ENCODE measurements at places on chromosomes 16 and 17.

DNA sequence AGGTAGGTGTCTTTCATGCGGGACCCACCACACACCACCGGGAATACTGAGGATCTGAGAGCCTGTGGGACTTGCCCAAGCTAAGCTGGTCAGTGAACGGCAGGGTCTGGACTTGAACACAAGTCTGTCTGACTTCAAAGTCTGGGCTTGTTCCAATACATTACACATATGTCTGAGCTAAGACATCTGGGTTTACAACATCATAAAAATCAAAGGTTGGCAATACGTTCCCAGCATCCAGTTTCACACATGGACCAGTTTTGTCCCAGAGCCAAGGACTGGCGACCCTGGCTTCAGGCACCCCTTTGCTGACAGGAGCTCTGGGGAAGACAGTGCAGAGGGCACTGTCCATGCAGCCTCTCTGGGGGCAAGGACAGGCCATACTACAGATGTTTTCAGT lies 27.9 kb upstream of the AXIN2 start:
- DNase-seq = no peak

DNA sequence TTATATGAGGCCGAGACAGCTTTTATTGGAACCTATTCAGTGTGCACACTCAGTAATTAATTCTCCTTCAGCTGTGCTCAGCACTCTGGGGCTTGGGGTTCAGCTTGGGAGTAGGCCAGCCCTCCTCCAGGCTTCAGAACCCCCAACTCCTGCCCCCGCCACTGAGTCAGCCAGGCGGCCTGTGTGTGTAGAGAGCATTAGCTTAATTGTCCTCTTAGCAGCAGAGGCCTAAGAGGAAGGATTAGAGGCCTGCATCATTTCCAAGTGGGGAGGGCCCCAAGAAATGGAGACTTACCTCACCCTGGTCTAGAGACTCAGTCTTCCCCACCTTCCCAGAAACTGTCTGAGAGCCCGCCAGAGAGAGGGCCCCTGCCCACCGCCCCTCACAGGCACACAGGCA lies 772 bp downstream of the PRSS53 start:
- DNase-seq = no peak

DNA sequence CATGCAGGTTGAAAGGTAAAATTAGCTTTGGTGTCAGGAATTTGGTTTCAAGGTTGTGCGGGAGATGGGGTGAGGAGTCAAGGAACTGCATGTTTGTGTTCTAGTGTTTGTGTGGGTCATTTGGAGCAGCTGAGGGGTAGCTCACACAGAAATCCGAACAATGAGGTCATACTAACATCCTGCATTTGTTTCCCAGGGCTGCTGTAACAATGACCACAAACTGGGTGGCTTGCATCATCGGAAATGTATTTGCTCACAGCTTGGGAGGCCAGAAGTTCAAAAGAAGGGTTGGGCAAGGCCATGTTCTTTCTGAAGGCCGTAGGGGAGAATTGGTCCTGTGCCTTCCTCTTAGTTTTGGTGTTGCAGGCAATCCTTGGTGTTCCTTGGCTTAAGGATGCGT lies 287.4 kb downstream of the HAPSTR1 start:
- no peak for DNase-seq

- no peak for DNase-seq
Measured at GRCh38 chr17:67096609-67097008, 52.3 kb downstream of the CACNG1 start.

GRCh38 chr16:12976936-12977335 lies 75.5 kb downstream of the SHISA9 start:
- no peak for DNase-seq

DNA sequence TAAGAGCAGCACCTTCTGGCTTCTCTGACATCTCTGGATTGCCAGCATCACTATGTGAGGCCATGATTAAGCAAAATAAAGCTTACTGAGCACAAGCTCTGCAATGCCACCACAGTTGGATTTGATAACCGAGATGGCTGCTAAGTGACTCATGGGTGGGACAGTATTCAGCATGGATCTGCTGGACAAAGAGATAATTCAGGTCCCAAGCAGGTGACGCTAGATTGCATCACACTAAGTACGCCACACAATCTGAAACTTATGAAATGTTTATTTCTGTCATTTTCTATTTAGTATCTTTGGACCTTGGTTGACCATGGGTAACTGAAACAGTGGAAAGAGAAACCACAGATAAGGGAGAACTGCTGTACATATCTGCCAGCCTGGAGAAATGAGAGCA lies 27.4 kb downstream of the CDRT15 start:
- no peak for DNase-seq

- DNase-seq = peak; percentile 26
Measured at GRCh38 chr17:45270828-45271418, 9.0 kb upstream of the SPATA32 start.

- DNase-seq = no peak
Measured at GRCh38 chr17:35555691-35556090, 4.9 kb downstream of the SLFN14 start.

DNA sequence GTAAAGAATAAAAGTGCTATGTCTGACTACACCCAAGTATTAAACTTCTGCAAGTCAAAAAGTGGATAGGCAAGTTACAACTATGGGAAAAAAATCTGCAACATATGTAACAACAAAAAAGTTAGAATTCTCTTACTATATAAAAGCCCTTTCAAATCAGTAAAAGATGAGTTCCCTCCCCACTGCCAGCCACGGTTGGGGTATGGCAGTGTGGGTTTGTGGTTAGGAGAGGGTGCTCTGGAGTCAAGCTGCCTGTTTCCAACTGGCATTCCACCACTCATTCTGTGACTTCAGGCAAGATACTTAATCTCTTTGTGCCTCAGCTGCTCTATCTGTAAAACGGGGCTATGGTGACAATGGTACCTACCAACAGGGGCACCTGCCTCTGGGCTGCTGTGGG lies 26.6 kb upstream of the MFSD6L start:
- no peak for DNase-seq

DNA sequence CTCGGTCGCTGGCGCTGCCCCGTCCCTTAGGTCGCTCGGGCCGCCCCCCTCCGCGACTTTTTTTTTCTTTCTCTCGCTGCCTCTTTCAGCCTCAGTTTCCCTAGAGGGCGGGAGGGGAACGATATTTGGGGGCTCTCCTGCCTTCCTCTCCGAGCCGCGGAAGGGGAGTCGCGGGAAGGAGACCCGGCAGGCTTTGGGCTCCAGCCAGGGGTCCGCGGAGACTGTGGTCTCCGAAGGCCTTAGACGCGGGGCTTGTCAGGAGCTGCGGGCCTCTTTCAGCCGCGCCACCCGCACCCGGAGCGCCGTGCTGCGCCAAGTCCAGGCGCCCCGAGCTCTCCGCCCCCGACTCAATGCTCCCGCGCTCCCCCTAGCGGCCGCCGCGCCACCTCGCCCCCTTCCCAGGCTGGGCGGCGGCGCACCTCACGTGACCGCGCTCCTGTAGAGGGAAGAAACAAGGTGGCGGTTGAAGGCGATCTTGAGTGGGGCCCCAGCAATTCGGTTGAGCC lies at the start of gene LRRC37B:
LRRC37B (plus strand) TSS at position 427 of the 506 bp plus-strand sequence. CDS start 14,010 bp downstream, outside the sequence.
- DNase-seq = peak; percentile 85

Data from NCI-H1436 (cell line).